ENCODE measurements at places on chromosomes 16 and 17. TPM values are rescaled to one million over a fixed set of nuclear protein-coding genes. Genes with fewer than 3 reads are reported as not detected.

DNA sequence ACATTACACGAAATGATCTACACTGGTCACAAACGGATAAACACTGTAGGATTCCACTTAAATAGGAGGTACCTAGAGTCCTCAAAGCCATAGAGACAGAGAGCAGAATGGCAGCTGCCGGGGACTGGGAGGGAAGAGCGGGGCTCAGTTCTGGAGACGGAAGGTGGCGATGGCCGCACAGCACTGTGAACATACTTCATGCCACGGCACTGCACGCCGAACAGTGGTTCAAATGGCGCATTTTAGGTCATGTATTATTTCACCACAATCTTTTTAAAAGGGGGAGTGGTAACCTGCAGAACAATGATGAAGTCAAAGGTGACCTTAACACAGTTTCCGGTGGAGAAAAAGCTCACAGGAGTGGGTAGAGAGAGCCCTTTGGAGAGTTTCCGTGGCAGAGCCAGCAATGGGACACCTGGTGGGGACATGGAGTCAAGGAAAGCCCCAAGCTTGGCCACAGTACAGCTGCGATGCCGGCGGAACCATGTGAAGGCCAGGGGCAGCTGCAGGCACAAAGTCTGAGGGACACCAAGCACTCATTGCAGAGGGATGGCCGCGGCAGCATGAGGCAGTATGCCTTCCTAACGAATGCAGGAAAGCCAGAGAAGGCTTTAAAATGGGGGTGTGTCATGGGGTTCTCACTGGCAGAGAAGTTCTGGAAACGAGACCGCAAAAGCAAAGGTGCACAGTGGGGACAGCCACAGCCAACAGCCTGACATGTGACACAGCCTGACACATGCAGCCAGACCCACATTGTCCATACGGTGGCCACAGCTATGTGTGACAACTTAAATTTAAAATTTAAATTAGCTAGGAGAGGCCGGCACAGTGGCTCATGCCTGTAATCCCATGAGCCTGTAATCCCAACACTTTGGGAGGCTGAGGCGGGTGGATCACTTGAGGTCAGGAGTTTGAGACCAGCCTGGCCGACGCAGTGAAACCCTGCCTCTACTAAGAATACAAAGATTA lies 7.3 kb downstream of the FLCN start:
- no peak overlapping the region for H3K27ac ChIP-seq
- H3K4me1 ChIP-seq: no peaks in the 10 kb centered on the region
- no peak for DNase-seq
- peaks cover 4% of the 10 kb centered on the region for H3K36me3 ChIP-seq

DNA sequence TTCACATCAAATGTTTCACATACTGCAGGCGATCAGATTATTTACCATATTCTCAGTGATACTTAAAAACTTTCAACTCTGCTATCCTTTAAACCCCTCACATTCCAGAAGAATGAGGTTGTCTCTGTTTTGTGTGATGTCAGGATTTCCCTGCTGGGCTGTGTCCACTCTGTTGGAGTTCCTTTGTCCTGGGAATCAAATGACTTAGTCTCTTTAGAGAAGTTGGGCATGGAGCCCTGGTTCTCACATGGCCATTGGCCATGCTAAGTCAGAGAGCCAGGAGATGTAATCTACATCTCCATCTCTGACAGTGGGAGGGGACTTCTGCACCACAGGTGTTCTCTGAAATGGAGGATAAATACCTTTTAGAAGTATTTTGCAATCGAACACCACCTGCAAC lies 205.1 kb upstream of the MAF start:
- no peaks in the 10 kb centered on the region for H3K36me3 ChIP-seq
- H3K27me3 ChIP-seq: no peaks in the 10 kb centered on the region

GRCh38 chr17:43917348-43918025 lies 10.2 kb upstream of the MPP2 start:
- H3K36me3 ChIP-seq: no peaks in the 10 kb centered on the region
- H3K4me3 ChIP-seq: no peak overlapping the region
- peaks cover 15% of the 10 kb centered on the region for H3K27me3 ChIP-seq

- H3K36me3 ChIP-seq: no peaks in the 10 kb centered on the region
- no peak overlapping the region for H3K27ac ChIP-seq
- DNase-seq: no peak
- no peak overlapping the region for H3K4me3 ChIP-seq
- H3K4me1 ChIP-seq: peaks cover 2% of the 10 kb centered on the region
- no peaks in the 10 kb centered on the region for H3K27me3 ChIP-seq
Measured at GRCh38 chr17:3763777-3764170, 37.2 kb downstream of the ITGAE start.

DNA sequence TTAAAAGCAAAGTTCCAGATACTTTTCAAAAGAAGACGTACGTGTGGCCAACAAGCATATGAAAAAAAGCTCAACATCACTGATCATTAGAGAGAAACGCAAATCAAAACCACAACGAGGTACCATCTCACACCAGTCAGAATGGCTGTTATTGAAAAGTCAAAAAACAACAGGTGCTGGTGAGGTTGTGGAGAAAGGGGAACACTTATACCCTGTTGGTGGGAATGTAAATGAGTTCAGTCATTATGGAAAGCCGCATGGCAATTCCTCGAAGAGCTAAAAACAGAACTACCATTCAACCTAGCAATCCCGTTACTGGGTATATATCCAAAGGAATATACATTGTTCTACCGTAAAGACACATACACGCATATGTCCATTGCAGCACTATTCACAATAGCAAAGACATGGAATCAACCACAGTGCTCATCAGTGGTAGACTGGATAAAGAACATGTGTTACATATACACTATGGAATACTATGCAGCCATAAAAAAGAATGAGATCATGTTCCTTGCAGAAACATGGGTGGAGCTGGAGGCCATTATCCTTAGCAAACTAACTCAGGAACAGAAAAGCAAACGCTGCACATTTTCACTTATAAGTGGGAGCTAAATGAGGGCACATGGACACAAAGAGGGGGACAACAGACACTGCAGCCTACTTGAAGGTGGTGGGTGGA lies 31.1 kb upstream of the DNAH17 start:
- no peak for DNase-seq
- no peaks in the 10 kb centered on the region for H3K36me3 ChIP-seq
- no peaks in the 10 kb centered on the region for H3K4me1 ChIP-seq
- peaks cover 7% of the 10 kb centered on the region for H3K27me3 ChIP-seq
- no peak overlapping the region for H3K4me3 ChIP-seq
- no peak overlapping the region for H3K27ac ChIP-seq

GRCh38 chr17:50255766-50256635 lies 18.3 kb upstream of the TMEM92 start:
- DNase-seq: no peak
- H3K27ac ChIP-seq: no peak overlapping the region
- H3K27me3 ChIP-seq: peaks cover 4% of the 10 kb centered on the region
- no peak overlapping the region for H3K4me3 ChIP-seq
- H3K4me1 ChIP-seq: no peaks in the 10 kb centered on the region
- H3K36me3 ChIP-seq: no peaks in the 10 kb centered on the region

HSBP1 gene
- polyA plus RNA-seq: 40.8 TPM

GPATCH8 gene
- 14.6 TPM for polyA plus RNA-seq

CHST4 gene
- polyA plus RNA-seq: not detected

Measured in endothelial cell of umbilical vein (primary cell).